A549 treated with GW870086 at 1 μM for 4 hours (cell line): ENCODE measurements at places on chromosomes 5 and 9. TPM values are rescaled to one million over a fixed set of nuclear protein-coding genes. Genes with fewer than 3 reads are reported as not detected.

The PCDHGA7 gene
- 0.59 to 1.1 TPM (median 0.95 TPM) in 5 replicates for total RNA-seq

The ZNF618 gene
- 7.6 to 11.8 TPM (median 10.5 TPM) in 5 replicates for total RNA-seq

The PCSK1 gene
- 0.18 to 0.54 TPM (median 0.40 TPM) in 5 replicates for total RNA-seq

The PCDHGA11 gene
- total RNA-seq, result 0.03 to 0.07 TPM in 2 of 5 replicates, not detected in the others

The AQP7 gene
- 0.21 to 0.64 TPM (median 0.43 TPM) in 5 replicates for total RNA-seq

The PCDHGA10 gene
- 0.02 TPM in 1 of 5 replicates, not detected in the others for total RNA-seq

The NR6A1 gene
- 1.4 to 2.2 TPM (median 1.8 TPM) in 5 replicates for total RNA-seq

The PLAC8L1 gene
- total RNA-seq, result 0.26 TPM in 1 of 5 replicates, not detected in the others

The ADAMTSL1 gene
- total RNA-seq, result 0.07 to 0.10 TPM (median 0.08 TPM) in 3 of 5 replicates, not detected in the others

The SH3TC2 gene
- total RNA-seq, result 0.38 to 0.73 TPM (median 0.62 TPM) in 5 replicates

The SLC36A3 gene
- total RNA-seq, result not detected in 5 replicates

The PCDHGB7 gene
- 0.03 to 0.06 TPM in 2 of 5 replicates, not detected in the others for total RNA-seq

The AGXT2 gene
- not detected in 5 replicates for total RNA-seq

The SPINK4 gene
- total RNA-seq, result not detected in 5 replicates

The CTXN3 gene
- total RNA-seq, result not detected in 5 replicates

The FOXE1 gene
- 3.1 to 4.7 TPM (median 4.0 TPM) in 5 replicates for total RNA-seq

The SLC9A3 gene
- total RNA-seq, result 1.7 to 2.5 TPM (median 2.0 TPM) in 5 replicates

The FAM78A gene
- 0.19 to 0.35 TPM (median 0.26 TPM) in 5 replicates for total RNA-seq

The SVEP1 gene
- total RNA-seq, result 1.2 to 2.1 TPM (median 1.8 TPM) in 5 replicates

The FYB1 gene
- 9.4 to 15.8 TPM (median 13.9 TPM) in 5 replicates for total RNA-seq

The SARDH gene
- 0.05 to 0.14 TPM (median 0.06 TPM) in 3 of 5 replicates, not detected in the others for total RNA-seq

The PCDHGC5 gene
- total RNA-seq, result 0.05 to 0.06 TPM in 2 of 5 replicates, not detected in the others

The SLC34A3 gene
- total RNA-seq, result 0.06 to 0.17 TPM (median 0.11 TPM) in 5 replicates

The TBC1D9B gene
- 52.3 to 68.8 TPM (median 65.7 TPM) in 5 replicates for total RNA-seq

The SPRY4 gene
- 6.8 to 10.0 TPM (median 9.2 TPM) in 5 replicates for total RNA-seq

The CD274 gene
- total RNA-seq, result 0.97 to 2.1 TPM (median 1.4 TPM) in 5 replicates

The ARL15 gene
- total RNA-seq, result 3.4 to 6.9 TPM (median 4.3 TPM) in 5 replicates

The TEK gene
- total RNA-seq, result 0.07 to 0.16 TPM (median 0.11 TPM) in 5 replicates

The PRR7 gene
- total RNA-seq, result 18.7 to 32.3 TPM (median 31.1 TPM) in 5 replicates

The KIF4B gene
- 0.06 TPM in 1 of 5 replicates, not detected in the others for total RNA-seq

The LVRN gene
- 0.06 to 0.08 TPM (median 0.07 TPM) in 3 of 5 replicates, not detected in the others for total RNA-seq

The FGF10 gene
- not detected in 5 replicates for total RNA-seq

The CBY3 gene
- total RNA-seq, result not detected in 5 replicates

The PIK3R1 gene
- 5.3 to 6.9 TPM (median 5.9 TPM) in 5 replicates for total RNA-seq

The DNAI1 gene
- 0.17 to 0.65 TPM (median 0.25 TPM) in 5 replicates for total RNA-seq

The TAS2R1 gene
- total RNA-seq, result not detected in 5 replicates

The QRFP gene
- total RNA-seq, result not detected in 5 replicates

The ACOT12 gene
- 0.07 to 0.08 TPM in 2 of 5 replicates, not detected in the others for total RNA-seq

The PCDHA1 gene
- 0.09 to 0.18 TPM (median 0.15 TPM) in 5 replicates for total RNA-seq

The RANBP17 gene
- total RNA-seq, result 2.3 to 3.2 TPM (median 2.9 TPM) in 5 replicates
